Nucleus accumbens (tissue), 56 donors: ENCODE measurements at places on chromosomes 16 and 17.

GRCh38 chr17:44501866-44502375, 1.3 kb downstream of the GPATCH8 start:
- DNase-seq: no peak

GRCh38 chr17:12953156-12953555, 64.7 kb downstream of the ELAC2 start:
- no peak for DNase-seq

- DNase-seq: no peak
Observed at GRCh38 chr17:47200325-47200664, 8.9 kb upstream of the MYL4 start.

DNA sequence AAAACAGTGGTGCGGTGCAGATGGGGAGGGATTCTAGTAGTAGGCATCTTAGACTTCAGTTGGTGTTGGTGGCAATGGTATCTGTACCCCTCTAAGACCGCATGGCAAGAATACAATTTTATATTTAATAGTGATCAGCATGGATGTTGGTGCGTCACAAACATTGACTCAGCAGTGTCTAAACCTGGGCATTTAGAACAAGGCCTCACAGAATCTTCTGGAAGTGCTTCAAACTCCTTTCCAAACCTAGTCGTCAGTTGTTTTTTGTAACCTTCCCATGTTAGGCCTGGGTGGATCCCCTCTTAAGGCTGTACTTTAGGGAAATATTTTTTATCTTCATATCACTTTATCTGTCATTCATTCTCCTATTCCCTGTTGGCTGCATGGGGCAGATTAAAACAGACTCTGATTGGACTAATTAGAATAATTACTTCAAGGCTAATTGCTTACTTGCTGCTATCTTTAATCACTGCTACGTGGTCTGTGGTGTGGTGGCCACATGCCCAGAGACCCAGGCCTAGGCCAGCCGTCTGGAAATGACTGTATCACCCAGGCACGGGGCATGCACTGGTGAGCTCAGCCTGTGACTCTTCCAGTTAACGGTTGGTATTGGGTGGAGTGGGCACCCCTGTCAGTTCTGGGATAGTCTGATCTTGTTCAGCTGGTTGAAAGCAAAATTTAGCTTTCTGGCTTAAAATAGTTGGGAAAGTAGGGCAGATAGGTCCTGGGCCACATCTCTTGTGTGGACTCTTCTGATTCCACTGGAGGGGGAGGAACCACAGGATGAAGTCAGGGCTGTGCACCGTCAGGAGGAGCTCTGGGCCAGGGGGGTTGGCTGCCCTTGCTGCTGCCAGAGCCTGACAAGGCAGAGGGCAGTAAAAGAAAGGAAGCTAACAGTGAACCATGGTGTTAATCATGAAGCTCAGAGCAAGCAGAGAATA, 4.5 kb downstream of the ALKBH5 start:
- no peak for DNase-seq

GRCh38 chr17:48726916-48727286, 1.6 kb downstream of the HOXB13 start:
- DNase-seq: no peak

DNA sequence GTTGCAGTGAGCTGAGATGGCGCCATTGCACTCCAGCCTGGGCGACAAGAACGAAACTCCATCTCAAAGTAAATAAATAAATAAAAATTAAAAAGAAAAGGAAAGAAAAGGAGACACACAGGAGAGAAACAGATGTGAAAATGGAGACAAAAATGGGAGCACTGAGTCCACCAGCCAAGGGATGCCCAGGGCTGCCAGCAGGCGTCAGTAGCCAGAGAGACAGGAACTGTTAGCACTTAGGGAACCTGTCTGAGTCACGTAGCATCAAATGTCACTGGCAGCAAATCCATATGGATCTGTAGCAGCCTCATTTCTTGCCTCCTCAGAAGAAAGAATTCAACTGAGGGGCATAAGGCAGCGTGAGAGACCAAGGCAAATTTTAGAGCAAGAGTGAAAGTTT, 79.7 kb downstream of the CYLD start:
- DNase-seq: no peak

GRCh38 chr17:81803728-81804558, at the start of gene GCGR:
TSS of gene GCGR (plus strand) at chr17:81804150. CDS start at chr17:81809019, 4,869 bp downstream.
- DNase-seq: no peak

DNA sequence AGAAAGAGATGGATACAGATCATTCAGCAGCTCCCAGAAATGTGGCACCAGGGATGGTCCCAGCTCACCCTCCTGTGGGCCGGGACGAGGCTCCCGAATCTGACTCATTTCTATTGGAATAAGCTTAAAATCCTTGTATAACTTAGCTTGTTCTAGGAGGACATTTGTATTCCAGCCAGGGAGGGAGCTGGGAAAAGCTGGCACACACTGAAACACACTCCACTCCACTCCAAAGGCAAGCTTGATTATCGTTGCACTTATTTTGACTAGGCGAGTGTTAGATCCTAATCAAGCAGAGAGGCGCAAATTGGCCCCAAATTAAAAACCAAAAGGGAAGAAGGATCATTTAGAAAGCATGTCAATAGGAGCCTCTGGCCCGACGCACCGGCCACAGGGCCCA, 339.5 kb downstream of the HS3ST4 start:
- DNase-seq: no peak

DNA sequence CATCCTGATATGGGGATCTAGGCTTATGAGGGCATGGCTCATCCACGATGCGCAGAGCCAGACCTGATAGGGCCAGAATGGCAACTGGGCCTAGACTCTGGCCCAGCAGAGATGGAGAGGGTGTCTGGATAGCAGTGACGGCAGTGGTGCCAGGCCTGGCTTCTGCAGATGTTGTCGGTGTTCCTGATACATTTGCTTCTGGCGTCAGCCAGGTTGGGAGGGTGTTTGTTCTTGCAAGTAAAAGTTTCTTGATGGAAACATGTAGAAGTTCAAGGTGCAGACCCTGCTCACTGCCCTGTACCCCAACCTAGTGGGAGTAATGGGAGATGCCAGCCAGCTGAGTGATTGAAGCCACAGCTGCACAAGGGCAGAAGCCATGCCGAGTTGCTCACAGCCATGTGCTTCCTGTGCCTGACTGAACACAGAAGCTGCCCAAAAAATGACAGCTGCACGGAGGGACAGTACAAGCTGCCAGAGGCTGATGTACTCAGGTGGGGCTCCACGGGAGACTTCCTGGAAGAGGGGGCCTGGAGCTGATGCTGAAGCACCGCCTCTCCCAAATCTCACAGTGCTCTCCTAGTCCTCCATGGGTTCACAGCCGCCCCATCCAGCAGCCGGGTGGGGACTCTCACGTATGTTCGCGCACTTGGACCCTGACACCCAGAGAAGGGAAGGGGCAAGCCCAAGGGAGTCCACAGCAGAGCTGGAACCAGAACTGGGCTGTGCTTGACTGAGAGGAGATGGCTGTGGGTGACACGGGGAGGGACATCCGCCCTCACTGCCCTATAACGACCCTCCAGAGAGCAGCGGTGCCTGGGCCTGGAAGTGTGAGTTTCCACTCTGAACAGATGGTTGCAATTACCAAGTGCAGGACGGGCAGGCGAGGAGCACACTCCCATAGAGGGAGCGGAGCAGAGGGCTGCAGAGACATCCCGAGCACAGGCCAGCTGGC, 78.7 kb downstream of the N4BP1 start:
- no peak for DNase-seq

DNA sequence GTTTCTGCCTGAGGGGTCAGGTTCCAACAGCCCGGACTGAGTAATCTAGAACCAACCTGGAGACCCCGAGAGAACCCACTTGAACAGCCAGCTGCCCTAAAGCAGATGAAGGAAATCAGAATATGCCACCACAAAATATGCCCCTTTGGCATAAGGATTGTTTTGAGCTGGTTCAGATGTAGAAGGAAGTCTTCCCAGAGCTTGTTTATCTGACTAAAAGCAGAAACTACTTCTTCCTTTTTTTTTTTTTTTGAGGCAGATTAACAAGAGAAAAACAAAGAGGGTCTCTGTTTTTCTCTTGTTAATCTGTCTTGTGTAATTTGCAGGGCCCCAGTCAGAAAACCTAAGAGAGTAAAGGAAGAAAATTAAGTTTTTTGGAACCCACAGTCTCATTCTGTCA, 53.0 kb downstream of the PECAM1 start:
- DNase-seq: no peak

- no peak for DNase-seq
Observed at GRCh38 chr17:73838815-73839214, 194.6 kb upstream of the SDK2 start.

- DNase-seq: no peak
Observed at GRCh38 chr17:17815436-17816200, 21.2 kb downstream of the SREBF1 start.

GRCh38 chr17:13642188-13642587, 40.5 kb upstream of the HS3ST3A1 start:
- DNase-seq: no peak

- DNase-seq: peak; percentile 74
Observed at GRCh38 chr17:72588961-72589360, 468.1 kb downstream of the SOX9 start.

DNA sequence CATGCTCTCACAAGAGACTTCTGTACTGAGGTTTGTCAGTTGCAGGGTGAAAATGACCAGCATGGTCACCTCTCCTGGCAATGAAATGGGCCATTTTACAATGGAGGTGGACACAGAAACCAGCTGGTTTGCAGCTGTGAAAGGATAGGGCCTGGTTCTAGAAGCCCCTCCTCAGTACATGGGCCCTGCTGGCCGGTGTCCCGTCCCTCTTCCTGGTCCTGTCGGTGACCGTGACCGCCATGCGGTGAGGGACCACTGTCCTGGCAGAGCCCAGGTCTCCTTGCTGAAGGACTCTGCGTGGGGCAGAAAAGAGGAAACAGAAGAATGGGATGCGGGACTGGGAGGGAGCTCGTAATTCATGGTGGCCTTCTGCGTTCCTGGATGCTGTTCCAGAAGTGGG, 76.0 kb upstream of the ZNF423 start:
- no peak for DNase-seq

GRCh38 chr17:62927083-62927482, 39.0 kb upstream of the TANC2 start:
- DNase-seq: no peak

GRCh38 chr17:80760511-80760911, 215.9 kb downstream of the RPTOR start:
- no peak for DNase-seq

GRCh38 chr16:71448274-71448866, 6.5 kb upstream of the TLE7 start:
- no peak for DNase-seq

DNA sequence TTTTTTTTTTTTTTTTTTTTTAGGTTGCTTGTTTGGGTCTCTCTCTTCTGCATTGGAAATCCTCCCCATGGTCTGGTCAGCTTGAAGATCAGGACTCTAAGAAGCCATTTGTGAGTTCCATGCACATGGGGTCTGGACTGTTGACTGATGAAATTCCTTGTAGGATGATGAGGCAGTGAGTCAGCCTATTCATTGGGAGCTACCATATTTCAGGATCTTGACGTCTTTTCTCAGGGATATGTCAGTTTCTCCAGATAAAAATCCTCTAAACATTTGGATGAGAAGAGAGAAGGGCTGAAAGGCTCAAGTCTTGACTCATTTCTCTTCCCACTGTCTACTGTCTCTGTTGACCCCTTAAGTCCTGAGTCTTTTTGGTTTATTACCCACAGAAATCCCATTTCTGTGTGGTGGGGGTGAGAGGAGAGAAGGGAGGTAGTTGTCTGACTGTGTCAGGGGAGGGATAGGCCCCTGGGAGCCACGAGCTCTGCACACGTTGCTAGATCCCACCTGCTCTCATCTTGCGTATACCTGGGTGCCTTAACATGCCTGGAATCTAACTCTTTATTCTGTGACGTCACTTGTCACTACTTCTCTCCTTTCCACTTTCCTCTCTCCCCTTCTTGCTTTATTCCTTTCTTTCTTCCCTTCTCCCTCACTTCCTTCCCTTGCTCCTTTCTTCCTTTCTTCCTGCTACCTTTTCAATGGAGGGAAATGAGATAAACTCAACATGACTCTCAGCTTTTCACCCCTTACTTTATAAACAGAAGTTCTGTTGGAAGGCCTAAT, 333.1 kb upstream of the XYLT1 start:
- no peak for DNase-seq

GRCh38 chr17:64572682-64573154, 65.9 kb downstream of the CEP95 start:
- no peak for DNase-seq

GRCh38 chr16:68286153-68287074, 22.1 kb downstream of the SLC7A6 start:
- DNase-seq: no peak

- no peak for DNase-seq
Observed at GRCh38 chr17:82923366-82924113, 83.7 kb upstream of the ZNF750 start.

GRCh38 chr17:75501378-75502071, 13.8 kb downstream of the CASKIN2 start:
- peak; percentile 86 for DNase-seq

DNA sequence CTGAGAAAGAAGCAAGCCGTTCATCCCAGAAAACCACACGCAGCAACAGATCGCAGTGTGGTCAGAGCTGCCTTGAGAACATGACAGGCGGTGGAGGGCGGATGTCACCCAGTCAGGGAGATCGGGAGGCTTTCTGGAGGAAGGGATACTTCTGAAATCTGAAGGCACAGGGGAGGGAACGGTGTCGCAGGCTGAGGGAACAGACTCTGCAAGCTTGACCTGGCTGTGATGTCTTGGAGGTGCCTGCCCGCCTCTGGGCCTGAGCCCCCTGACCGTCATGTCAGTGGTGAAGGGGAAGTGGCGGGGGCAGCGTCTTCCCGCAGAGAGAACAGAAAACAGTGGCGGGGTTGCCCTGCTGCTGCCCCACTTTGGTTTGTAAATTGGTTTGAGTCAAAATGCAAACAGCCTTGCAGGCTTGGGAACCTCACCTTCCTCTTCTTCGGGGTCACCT, 8.1 kb upstream of the ATP2A3 start:
- no peak for DNase-seq

DNA sequence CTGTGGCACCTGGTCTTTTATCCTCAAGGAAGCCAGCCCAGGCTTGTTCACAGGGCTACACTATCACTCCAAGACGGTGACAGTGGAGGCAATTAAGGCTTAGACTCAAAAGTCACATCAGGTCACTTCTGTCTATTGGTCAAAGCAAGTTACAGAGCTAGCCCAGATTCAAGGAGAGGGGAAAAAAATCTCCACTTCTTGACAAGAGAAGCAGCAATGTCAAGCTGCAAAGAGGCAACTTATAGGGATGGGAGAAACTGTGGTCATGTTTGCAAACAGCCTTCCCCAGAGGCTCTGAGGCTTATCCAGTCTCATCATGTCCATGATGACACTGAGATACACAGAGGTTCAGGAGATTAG, 31.6 kb downstream of the SERPINF1 start:
- DNase-seq: no peak

- no peak for DNase-seq
Observed at GRCh38 chr17:55238931-55239297, 25.8 kb upstream of the HLF start.
